ENCODE measurements at places on chromosomes 7 and 10.

DNA sequence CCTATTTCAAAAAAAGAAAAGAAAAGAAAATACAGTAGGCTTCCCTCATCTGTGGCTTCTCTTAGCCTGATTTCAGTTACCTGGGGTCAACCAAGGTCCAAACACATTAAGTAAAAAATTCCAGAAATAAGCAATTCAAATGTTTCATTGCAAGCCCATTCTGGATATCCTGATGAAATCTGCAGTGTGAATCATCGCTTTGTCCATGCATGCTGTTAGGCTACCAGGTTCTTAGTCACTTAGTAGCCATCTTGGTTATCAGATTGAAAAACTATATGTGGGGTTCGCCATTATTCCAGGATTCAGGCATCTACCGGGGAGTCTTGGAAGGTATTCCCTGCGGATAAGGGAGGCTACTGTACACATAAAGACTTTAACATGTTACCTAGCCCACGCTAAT is 991 bp upstream of the FAM204A start:
- no peaks in the 10 kb centered on the region for H3K27me3 ChIP-seq
- H3K4me3 ChIP-seq = no peak overlapping the region
- no peaks in the 10 kb centered on the region for H3K36me3 ChIP-seq
- no peak overlapping the region for H3K27ac ChIP-seq

- no peaks in the 10 kb centered on the region for H3K36me3 ChIP-seq
- no peak overlapping the region for H3K27ac ChIP-seq
- no peaks in the 10 kb centered on the region for H3K27me3 ChIP-seq
- no peaks in the 10 kb centered on the region for H3K4me1 ChIP-seq
- no peak for DNase-seq
Observed at GRCh38 chr7:92778972-92779371, 57.4 kb downstream of the CDK6 start.

GRCh38 chr10:84517554-84517953 is 189.2 kb downstream of the CCSER2 start:
- H3K4me1 ChIP-seq = no peaks in the 10 kb centered on the region
- H3K27me3 ChIP-seq = no peaks in the 10 kb centered on the region
- no peak overlapping the region for H3K27ac ChIP-seq
- no peak overlapping the region for H3K4me3 ChIP-seq
- peaks cover 12% of the 10 kb centered on the region for H3K36me3 ChIP-seq

DNA sequence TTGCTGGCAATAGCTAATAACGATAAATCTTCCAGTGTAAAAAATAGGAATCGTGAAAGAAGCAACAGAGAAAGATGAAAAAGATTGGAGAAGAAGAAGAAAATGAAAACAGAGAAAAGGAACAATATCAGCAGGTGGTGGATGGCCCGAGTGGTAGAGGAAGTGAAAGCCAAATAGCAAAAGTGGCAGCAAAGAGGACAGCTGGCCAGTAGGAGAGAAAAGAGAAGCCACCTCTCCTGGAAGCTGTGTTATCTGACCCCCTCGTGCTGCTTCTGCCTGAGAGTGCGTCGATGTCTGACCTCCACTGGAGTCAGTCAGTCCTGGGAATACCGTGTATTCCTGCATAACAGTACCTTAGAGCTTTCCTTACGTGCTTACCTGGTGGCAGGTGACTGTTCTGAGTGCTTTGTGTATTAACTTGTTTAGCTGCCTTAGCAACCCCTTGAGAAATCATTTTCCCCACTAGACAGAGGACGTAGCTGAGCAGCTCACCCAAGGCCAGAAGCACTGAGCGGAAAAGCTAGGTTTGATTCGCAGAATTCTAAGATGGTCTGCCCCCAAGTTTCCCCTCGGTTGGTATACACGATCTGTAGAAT is 88.3 kb downstream of the CHN2 start:
- H3K4me3 ChIP-seq = no peak overlapping the region
- no peaks in the 10 kb centered on the region for H3K27me3 ChIP-seq

Data from kidney (tissue), 22 donors.